ENCODE measurements at places on chromosomes 4 and X.
A peak's percentile ranks its signal among the peaks of the same experiment; 100 is the strongest.

DNA sequence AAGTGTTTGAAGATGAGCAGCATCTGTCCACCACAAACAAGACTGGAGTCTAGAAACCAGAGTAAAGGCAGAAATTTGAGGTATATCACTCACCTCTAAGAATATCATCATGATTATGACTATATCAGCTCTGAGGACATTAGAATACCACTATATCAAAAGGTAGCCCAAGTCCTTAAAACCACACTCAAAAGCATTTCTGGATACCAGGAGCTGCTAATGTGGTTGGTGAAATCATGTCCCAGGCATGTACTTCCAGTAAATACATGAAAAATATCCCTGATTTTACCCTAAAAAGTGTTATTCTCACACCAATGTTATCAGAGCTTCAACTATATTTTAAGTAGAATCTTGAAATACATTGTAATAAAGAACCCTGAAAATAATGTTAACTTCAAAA, 136.3 kb upstream of the SMAD1 start:
- DNase-seq = no peak
- H3K4me3 ChIP-seq = no peak overlapping the region
- H3K27ac ChIP-seq = no peak overlapping the region
- H3K27me3 ChIP-seq = no peaks in the 10 kb centered on the region

GRCh38 chr4:41939016-41939626, 3.9 kb downstream of the TMEM33 start:
- H3K36me3 ChIP-seq = peaks cover 41% of the 10 kb centered on the region
- no peak overlapping the region for H3K27ac ChIP-seq
- no peak for DNase-seq
- no peaks in the 10 kb centered on the region for H3K27me3 ChIP-seq
- no peak overlapping the region for H3K4me3 ChIP-seq
- H3K4me1 ChIP-seq = peaks cover 20% of the 10 kb centered on the region

DNA sequence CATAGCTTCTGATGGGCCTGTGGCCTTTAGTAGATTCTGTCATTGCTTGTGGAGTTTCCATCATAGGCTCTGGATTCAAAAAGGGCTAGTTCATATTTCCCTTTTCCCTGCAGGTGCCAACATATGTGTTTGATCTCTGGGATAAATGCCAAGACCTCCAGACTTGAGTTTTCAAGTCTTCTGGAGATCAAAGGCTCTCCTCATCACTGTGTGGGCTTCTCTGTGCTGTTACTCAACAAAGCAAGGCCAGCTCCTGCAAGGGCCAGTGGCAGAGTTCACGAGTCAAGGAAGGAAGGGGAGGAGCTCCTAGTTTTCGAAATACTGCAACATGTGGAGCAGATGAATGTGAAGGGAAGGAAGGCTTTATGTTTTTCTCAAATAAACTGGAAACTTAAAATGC, 62.7 kb upstream of the SCML1 start:
- no peak for DNase-seq
- H3K4me3 ChIP-seq = no peak overlapping the region
- no peaks in the 10 kb centered on the region for H3K27me3 ChIP-seq
- H3K36me3 ChIP-seq = no peaks in the 10 kb centered on the region

DNA sequence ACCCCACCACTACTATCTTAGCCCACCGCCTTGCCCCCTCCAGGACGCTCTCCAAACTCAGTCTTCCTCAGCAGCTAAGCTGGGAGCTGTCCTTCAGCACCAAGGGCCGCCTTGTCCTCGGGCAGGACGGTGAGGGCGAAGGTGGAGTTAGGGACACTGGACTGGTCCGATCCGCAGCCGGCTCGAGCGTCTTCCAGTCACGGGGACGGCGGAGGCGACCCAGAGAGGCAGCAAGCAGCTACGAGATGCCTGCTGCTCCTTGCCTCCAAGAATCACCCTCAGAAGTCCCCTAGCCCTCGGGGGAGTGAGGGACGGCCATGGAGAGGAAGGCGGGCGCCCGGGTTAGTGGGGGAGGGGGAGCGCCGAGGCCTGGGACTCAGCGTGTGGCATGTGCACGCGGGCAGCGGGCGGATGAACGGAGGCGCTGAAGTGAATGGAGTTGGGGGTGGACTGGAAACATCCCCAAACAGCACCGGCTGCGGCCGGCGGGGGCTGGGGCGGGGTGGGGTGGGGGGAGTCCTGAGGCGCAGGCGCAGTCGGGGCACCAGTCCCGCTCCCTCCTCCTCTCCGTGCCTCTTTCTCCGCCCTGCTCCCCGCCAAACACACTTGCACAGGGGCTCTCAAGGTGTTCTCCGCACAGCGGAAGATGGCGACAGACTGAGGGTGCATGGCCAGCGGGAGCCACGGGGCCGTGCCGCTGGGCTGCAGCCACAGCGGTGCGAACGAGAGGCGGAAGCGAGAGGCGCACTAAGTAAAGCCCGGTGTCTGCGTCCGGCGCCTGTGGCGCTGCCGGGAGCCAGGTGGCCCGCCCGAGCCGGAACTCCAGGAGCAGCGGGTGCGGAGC, at the start of gene NALF2:
TSS of gene NALF2 (plus strand) at position 545 of the 844 bp plus-strand sequence. CDS start 957 bp downstream, outside the sequence.
- peaks cover 3% of the 10 kb centered on the region for H3K4me1 ChIP-seq
- no peaks in the 10 kb centered on the region for H3K36me3 ChIP-seq
- H3K27me3 ChIP-seq = peaks cover 3% of the 10 kb centered on the region
- peak within 1 kb of the TSS; percentile 22 for H3K4me3 ChIP-seq

- H3K36me3 ChIP-seq = no peaks in the 10 kb centered on the region
- DNase-seq = no peak
- no peaks in the 10 kb centered on the region for H3K27me3 ChIP-seq
- no peaks in the 10 kb centered on the region for H3K4me1 ChIP-seq
- H3K4me3 ChIP-seq = no peak overlapping the region
Observed at GRCh38 chr4:18676526-18676915, 655.0 kb upstream of the LCORL start.

- H3K4me3 ChIP-seq = no peak overlapping the region
- no peak for DNase-seq
- no peaks in the 10 kb centered on the region for H3K4me1 ChIP-seq
- no peak overlapping the region for H3K27ac ChIP-seq
Observed at GRCh38 chrX:101223226-101223625, 3.6 kb downstream of the DRP2 start.

DNA sequence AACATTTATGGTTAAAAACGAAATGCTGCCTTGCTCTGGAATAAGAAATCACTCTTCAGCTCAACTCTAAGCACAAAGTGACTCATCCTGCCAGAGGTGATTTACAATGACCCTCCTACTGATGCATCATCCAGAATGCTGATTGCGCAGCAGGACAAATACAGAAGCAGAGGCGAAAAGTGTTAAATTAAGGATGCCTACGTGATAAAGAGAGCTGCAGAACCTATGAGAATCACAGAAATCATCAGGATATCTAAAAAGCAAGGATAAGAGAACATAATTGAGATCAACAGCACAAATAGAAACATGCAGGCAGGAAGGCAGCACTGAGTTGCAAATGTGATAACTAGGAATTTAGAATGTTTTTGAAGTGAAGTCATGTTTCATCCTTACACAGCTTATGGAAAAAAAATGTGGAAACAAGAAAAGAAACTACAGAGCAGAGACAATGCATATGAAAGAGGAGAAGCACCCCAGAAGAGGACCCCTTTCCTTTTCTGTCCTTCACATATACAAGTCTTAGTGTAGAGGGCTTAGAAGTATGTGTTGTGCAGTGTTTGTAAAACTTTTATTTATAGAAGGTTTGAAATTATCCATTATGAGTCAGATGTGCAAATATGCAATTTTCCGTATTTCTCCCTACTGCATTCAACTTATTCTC, 188.4 kb downstream of the SLC7A11 start:
- no peaks in the 10 kb centered on the region for H3K36me3 ChIP-seq
- H3K4me1 ChIP-seq = no peaks in the 10 kb centered on the region
- no peak for DNase-seq
- H3K27me3 ChIP-seq = no peaks in the 10 kb centered on the region
- no peak overlapping the region for H3K27ac ChIP-seq
- no peak overlapping the region for H3K4me3 ChIP-seq

DNA sequence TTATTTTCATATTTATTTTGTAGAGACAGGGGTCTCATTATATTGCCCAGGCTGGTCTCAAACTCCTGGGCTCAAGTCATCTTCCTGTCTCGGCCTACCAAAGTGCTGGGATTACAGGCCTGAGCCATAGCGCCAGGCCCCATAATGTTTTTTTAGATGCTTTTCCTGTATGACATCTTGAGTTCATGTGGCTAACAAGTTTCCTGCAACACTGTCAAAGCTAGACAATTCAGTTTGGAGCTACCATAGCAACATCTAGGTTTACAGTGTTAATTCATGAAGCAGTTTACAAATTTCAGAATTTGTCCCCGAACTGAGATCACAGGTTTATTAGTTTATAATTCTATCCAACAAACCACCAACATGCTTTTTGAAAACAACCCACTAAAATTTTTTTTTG, 6.4 kb upstream of the IL13RA2 start:
- no peaks in the 10 kb centered on the region for H3K36me3 ChIP-seq
- no peak overlapping the region for H3K27ac ChIP-seq
- DNase-seq = no peak
- no peaks in the 10 kb centered on the region for H3K4me1 ChIP-seq
- H3K27me3 ChIP-seq = no peaks in the 10 kb centered on the region
- H3K4me3 ChIP-seq = no peak overlapping the region

GRCh38 chr4:64360664-64361398, 48.4 kb downstream of the TECRL start:
- no peak overlapping the region for H3K27ac ChIP-seq
- no peaks in the 10 kb centered on the region for H3K4me1 ChIP-seq
- H3K36me3 ChIP-seq = no peaks in the 10 kb centered on the region

GRCh38 chrX:150148749-150149672, 210.7 kb upstream of the EOLA2 start:
- H3K36me3 ChIP-seq = no peaks in the 10 kb centered on the region
- no peaks in the 10 kb centered on the region for H3K4me1 ChIP-seq
- H3K27ac ChIP-seq = no peak overlapping the region
- no peak for DNase-seq
- H3K4me3 ChIP-seq = no peak overlapping the region
- H3K27me3 ChIP-seq = no peaks in the 10 kb centered on the region

GRCh38 chrX:38066934-38067333, 60.6 kb downstream of the SYTL5 start:
- H3K27me3 ChIP-seq = no peaks in the 10 kb centered on the region
- H3K36me3 ChIP-seq = no peaks in the 10 kb centered on the region
- no peak for DNase-seq
- no peak overlapping the region for H3K27ac ChIP-seq
- no peaks in the 10 kb centered on the region for H3K4me1 ChIP-seq
